ENCODE measurements at places on chromosomes 7 and 10.

- DNase-seq = no peak
Measured at GRCh38 chr7:80875537-80876120, 43.2 kb downstream of the SEMA3C start.

DNA sequence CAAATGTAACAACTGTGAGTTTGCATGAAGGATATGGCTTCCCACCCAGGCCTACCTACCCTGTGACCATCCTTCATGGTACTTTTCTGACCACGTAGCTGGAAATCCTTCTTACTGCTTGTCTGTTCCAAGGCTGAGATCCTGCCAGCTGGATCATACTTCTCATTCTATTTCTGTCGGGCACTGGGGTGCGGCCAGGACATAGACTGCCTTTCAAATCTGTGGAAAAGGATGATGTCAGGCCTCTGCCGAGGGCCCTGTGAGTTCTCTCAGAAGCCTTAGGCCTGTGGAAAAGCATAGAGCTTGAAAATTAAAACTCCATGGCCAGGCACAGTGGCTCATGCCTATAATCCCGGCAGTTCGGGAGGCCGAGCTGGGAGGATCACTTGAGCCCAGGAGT, 10.0 kb downstream of the VWC2 start:
- no peak for DNase-seq

DNA sequence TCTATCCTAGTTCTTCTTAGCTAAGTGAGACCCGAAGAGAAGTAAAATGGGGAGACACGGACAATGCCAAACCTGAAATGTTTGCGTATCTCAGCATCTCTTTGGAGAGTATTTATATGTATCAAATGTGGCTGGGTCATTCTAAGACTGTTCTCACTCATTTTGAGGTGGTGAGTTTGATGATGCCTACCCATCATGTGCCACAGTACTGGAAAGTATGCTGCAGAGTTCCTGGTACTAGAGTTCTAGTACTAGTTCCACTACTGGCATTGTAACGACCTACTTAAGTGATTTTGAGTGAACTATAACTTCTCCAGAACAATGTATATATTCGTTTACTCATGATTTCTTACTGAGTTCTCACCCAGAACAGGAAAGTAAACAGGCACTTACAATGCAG, 41.9 kb downstream of the ARMC3 start:
- no peak for DNase-seq

- DNase-seq = peak; percentile 36
Measured at GRCh38 chr10:86556933-86557649, 35.5 kb upstream of the WAPL start.

GRCh38 chr7:87316097-87316700, 29.3 kb upstream of the CROT start:
- DNase-seq = no peak

- DNase-seq = no peak
Measured at GRCh38 chr7:112125250-112125649, 80.9 kb downstream of the DOCK4 start.

GRCh38 chr7:33981671-33982424, 76.5 kb downstream of the BMPER start:
- no peak for DNase-seq

DNA sequence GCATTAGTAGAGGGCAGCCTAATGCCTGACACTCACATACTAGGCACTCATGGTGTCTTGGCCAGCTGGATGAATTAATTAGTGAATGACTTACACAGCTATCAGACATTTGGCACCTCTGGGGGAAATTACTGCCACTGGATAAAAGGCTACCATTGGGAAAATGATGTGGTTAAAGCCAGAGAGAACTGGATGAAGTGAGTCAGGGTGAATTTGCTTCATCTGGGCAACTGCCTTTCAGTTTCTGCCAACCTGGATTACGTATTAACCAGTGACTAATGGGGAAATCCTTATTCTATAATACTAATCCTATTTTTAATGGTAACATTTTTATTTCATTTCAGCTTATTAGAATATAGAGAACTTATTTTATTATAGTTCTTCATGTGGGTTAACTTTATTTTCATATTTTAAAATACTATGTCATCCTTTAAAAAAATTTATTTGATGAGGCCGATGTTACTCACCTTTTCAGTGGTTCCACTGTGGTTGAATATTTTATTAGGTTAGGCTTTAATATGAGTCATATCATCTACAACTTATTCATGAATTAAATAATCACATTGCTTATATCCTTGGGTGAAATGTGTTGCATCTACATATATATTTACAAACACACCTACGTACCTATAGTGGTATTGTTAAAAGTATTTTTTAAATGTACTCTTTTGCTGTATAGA, 85.6 kb upstream of the CAPZA2 start:
- no peak for DNase-seq

DNA sequence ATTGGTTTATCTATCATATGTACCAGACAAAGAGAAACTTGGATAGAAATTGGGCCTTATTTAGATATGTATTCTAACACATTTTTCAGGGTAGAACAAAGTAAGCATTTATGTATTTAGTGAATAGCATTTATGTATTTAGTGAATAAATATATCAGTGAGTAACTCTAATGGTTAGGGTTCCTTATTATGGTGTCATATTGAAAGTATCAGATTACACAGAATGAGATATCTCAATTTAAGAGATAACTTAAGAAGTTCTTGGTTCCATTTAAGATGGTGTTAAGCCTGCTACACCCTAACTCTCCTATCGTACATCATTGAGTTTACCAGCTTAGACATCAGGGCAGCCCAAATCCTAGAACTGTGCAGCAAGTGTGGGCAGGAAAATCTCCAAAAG, 35.9 kb upstream of the DMTF1 start:
- DNase-seq = no peak

DNA sequence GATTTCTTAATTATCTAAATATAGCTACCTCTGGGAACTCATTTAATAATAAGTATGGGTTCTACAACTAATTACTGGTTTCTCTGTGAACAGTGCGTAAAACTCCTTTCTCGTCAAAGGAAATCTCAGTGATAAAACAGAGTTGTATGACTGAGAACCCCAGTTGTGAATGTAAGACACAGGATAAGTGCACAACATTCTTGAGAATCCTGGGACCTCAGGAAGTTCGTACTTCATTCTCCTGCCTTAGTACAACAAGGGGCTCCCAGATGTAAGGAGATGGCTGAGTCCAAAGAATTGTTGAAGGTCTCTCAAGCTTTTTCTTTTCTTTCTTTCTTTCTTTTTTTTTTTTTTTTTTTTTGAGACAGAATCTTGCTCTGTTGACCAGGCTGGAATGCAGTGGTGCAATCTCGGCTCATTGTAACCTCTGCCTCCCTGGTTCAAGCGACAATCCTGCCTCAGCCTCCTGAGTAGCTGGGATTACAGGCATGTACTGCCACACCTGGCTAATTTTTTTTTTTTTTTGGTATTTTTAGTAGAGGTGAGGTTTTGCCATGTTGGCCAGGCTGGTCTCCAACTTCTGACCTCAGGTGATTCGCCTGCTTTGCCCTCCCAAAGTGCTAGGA, 12.5 kb downstream of the DENND10 start:
- DNase-seq = no peak

All from NCI-H1930 (cell line).